ENCODE measurements at places on chromosomes 4 and X.

DNA sequence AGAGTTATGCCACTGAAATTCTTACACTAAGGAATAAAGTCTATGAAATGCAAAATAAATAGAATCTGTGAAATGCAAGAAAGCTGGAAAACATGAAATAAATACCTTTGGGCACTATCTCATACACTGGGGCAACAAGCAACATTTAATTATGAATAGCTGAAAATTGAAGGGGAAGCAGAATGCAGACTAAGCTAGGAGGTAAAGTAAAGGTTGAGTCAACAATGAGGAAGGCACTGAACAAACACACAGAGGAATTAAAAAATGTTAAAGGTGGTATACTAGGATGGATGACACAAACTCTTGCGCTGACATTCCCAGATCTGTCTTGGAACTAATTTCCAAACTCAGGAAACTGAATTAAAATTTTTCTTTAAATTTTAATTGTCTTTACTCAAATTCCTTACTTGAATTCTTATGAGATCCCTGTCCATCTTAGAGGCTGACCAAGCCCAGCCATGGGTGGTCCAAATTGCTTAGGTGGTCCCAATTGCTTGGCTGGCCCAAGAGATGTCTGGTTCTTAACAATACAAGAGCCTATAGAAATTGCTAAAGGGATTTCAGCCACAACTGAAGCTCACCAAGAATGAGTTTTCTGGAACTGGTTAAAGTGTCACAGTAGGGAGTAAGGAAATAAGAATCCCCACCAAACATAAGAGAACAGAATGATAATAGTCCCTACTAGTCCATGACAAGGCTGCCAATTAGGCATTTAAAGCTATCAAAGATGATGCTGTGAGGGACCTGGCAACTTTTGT, 41.3 kb upstream of the ZCCHC13 start:
- DNase-seq, result no peak

DNA sequence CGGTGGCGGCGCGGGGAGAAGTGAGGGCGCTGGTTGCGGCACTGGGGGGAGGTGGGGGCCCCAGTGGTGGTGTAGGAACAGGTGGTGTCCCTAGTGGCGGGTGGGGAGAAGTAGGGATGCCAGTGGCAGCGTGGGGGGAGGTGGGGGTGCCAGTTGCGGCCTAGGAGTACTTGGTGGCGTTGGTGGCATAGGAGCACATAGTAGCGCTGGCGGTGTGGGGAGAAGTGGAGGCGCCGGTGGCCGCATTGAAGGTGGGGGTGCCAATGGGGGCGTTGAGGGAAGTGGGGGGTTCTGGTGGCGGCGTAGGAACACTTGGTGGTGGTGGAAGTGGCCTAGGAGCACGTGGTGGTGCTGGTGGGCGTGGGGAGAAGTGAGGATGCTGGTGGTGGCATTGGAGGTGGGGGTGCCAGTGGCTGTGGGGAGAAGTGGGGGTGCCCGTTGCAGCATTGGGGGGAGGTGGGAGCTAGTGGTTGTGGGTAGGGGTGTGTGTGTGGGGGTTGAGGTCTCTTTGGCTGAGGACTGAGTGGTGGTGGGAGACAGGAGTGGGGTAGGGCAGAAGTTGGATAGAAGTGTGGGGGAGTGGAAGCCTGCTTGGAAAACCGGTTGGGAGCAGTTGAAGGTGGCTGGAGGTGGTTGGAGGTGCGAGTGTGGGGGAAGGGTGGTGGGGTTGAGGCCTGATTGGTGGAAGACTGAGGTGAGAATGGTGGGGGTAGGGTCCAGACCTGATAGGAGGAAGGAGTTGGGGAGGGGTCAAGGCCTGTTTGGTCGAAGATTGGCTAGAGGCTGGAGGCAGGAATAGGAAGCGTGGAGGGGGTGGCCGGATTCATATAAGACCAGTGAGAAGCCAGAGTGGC, 1.1 kb downstream of the GCNA start:
- DNase-seq, result peak; percentile 39

GRCh38 chrX:48940404-48940955, 16.9 kb downstream of the OTUD5 start:
- no peak for DNase-seq

GRCh38 chr4:54367059-54367458, 138.0 kb downstream of the PDGFRA start:
- DNase-seq, result no peak

DNA sequence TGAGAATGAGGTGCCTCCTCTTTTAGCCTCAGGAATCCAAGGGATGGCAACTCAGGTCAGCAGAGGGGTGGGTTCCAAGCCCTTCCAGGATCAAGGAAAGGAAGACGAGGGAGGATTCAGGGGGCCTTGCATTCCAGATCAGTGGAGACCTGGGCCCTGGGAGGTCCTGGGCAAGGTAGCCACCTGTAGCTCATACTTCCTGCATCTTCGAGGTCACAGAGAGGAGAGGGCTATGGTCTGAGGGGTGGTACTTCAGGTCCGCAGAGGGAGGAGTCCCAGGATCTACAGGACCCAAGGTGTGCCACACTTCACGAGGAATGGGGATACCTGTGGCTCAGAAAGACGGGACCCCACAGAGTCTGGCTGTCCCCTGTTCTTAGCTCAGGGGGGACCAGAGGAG, 9.2 kb downstream of the MAGEA4 start:
- no peak for DNase-seq

DNA sequence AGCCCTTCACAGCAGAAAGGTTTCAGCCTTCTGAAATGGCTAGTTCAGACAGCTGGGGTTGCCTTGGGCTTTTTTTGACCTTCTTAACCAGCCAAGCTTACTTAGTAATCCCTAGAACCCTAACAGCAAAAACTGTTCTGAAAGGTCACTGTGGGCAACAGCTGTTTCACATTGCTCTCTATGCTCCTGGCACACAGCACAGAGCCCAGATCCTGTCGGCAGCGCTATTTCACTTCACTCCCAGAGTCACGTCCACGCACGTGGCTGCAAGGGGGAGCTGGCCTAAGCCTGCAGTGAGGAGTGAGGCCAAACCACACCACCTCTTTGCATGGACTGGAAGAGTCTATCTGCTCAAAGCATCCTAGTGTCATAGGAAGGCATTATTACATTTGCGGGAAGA, 32.0 kb upstream of the STS start:
- no peak for DNase-seq

- peak; percentile 60 for DNase-seq
Measured at GRCh38 chrX:15815779-15816437, 25.6 kb downstream of the ZRSR2 start.

GRCh38 chrX:120514236-120514635, 45.1 kb upstream of the LAMP2 start:
- peak; percentile 24 for DNase-seq

- DNase-seq, result no peak
Measured at GRCh38 chr4:78799551-78800495, 23.7 kb downstream of the BMP2K start.

DNA sequence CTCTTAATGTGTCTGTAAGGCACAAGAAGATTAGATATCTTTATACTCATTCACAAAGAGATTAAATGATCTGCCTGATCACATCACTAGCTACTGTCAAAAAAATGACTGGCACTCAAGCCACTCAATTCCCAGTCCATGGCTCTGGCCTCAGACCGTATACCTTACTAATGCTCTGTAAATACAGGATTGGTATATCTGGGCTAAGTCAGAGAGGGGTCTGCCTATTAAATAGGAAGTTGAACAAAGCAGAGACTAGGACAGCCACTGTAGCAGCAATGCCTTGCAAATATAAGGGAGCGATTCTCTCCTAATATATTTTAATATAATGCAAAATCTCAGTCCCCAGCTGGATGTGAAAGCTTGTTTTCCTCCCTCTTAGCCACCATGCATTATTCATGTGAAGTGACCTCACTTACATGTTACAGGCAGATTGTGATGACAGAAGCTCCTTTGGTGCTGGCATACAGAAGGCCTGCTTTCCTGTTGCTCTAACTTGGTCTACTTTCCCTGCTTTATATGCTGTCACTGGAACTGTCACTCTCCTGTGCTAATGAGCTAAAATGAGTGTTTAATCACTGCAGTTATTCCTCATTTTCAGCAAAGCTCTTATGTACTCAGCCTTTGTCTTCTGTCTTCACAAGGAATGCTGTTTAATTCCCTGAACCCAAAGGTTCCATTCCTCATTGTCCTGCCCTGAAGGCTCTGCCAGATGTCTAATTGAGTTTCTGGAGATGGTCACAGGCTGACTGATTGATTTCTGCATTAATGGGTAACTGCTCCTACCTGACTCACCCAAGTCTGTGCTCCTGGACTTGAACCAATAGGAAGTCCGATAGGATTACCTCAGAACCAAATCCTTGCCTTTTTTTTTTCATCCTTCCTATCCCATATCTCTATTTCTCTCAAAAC, 578.2 kb downstream of the KLHL13 start:
- no peak for DNase-seq
